Hepatic stellate cell (primary cell): ENCODE measurements at places on chromosomes 7 and 10.

GRCh38 chr7:68381731-68382130 lies 1216.5 kb upstream of the AUTS2 start:
- DNase-seq = no peak

GRCh38 chr7:56009695-56010094 lies 41.5 kb downstream of the PSPH start:
- DNase-seq = no peak

- DNase-seq = no peak
Measured at GRCh38 chr7:34087892-34088891, 182.9 kb downstream of the BMPER start.

- no peak for DNase-seq
Measured at GRCh38 chr7:158314394-158314793, 273.2 kb downstream of the PTPRN2 start.

DNA sequence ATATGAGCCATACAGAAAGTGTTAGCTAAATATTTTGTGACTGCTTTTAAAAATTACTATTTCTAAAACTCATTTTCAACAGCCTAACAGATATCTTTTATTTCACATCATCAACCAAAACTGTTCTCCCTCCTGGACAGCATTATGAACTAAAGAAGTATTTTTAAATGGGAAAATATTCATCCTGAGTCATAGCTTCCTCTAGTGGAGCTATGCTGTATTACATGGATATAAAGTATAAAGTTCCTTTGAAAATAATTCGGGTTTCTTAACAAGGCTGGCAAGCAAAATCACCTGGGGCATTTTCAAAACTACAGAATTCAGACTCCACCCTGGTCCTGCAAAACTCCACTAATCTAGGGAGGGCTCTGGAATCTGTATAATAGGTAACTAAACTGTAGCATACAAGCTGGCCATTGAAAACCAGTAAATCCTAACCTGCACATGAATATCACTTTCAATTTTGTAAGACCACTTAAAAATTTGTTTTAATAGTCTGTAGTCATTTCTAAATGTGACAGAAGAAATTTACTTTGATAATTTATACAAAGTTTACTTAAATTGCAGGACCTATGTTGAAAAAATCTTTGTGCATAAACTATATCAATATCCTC lies 53.5 kb downstream of the SCIN start:
- DNase-seq = no peak

GRCh38 chr10:5981529-5981928 lies 4.2 kb upstream of the IL15RA start:
- DNase-seq = no peak

GRCh38 chr10:116030576-116030975 lies 242.4 kb downstream of the GFRA1 start:
- DNase-seq = no peak

GRCh38 chr7:129896568-129897382 lies 56.0 kb downstream of the UBE2H start:
- no peak for DNase-seq

GRCh38 chr10:21826725-21827124 lies 176.8 kb downstream of the DNAJC1 start:
- no peak for DNase-seq

DNA sequence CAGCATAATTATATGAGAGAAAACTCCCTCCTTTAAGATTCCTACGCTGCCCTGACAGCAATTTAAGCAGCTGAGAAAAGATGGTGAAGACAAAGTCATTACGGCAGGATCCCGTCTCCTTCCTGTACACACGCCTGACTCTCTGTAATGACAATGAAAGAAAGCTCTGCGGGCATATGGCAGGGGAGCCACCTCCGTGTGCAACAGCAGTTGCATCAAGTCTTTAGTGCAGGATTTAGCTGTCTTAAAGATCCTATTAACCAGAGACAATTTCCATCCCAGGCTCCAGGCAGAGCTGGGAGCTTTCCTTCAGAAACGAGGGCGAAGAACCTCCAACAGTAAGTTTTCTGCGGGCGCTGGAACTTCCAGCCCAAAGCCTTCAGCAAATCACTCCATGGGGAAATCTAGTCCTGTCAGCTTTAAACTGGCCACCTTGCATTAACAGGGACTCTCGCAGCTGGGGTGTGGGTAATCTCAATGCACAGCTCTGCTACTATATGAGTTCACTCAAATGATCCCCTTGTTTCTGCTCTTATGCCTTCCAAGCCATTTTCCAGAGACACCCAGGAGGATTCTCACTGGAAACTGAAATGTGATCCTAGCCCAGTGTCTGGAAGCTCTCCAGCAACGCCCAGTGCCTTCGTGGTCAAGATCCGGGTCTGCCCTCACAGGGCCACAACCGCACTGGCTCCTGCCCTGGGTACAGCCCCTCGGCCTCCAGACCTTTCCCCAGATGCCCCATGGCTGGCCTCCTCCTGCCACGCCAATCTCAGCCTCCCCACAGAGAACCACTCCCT lies 74.9 kb downstream of the CTBP2 start:
- DNase-seq = peak; percentile 49

DNA sequence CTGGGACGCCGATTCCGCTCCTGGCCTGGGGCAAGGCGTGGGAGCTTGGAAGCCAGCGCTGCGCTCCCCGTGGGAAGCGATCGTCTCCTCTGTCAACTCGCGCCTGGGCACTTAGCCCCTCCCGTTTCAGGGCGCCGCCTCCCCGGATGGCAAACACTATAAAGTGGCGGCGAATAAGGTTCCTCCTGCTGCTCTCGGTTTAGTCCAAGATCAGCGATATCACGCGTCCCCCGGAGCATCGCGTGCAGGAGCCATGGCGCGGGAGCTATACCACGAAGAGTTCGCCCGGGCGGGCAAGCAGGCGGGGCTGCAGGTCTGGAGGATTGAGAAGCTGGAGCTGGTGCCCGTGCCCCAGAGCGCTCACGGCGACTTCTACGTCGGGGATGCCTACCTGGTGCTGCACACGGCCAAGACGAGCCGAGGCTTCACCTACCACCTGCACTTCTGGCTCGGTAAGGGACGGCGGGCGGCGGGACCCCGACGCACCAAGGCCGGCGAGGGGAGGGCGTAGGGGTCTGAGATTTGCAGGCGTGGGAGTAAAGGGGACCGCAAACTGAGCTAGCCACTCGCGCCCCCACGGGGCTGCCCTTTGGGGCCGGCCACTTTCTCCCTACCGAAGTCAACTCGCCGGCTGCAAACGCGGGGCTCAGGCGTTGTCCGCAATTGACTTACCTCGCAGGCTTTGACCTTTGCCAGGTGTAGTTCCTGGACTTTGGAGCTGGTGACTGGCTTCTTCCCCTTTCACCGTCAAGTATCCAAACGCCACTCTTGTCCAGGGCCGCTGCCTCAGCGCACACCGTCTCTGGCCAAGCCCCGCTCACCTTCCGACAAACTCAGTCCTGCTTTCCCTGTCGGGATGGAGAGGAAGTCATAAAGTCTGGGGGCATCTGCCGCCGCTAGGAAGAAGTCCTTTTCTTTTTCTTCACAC lies at the start of gene SCIN:
Gene SCIN (plus strand): TSS at position 187 of the 928 bp plus-strand sequence. CDS start 67 bp downstream, at position 254.
- DNase-seq = peak; percentile 55

DNA sequence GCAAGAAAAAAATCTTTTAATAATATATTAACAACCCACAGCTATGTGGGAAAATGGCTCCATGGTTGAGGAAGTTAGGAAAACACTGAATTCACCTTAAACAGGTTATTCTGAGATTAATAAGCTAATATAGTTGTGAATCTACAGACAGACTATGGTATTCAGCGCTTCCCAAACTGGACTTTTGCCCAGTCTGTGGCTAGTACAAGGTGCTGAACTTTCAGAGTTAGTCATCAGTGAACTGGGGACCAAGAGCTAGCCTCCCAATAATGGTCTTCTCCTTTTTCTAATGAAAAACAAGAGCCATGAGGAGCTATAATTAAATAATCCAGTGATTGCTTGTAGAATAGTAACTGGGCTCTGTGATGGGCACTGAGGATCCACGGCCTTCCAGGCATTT lies 65.3 kb downstream of the FRMPD2 start:
- no peak for DNase-seq
